ENCODE measurements at places on chromosomes 6 and 20.

DNA sequence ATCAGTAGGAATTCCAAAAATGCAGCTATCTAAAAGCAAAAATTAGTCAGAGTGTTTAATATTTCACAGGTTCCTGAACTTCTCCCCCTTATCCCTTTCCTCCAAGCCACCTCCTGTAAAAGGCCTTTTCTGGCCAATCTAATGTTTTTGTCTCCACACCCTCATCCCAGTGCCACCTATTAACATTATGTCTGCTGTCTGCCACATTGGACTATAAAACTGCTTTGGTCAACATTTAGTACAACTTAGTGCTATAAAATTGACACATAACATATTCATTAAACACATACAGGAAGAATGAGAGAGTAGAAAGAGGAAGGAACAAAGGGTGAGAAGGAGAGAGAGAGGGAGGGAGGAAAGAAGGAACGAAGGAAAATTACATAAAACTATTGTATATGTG, 47.7 kb downstream of the MMUT start:
- no peaks in the 10 kb centered on the region for H3K4me1 ChIP-seq
- no peaks in the 10 kb centered on the region for H3K36me3 ChIP-seq
- no peaks in the 10 kb centered on the region for H3K27me3 ChIP-seq
- DNase-seq: no peak
- no peak overlapping the region for H3K27ac ChIP-seq
- H3K4me3 ChIP-seq: no peak overlapping the region

DNA sequence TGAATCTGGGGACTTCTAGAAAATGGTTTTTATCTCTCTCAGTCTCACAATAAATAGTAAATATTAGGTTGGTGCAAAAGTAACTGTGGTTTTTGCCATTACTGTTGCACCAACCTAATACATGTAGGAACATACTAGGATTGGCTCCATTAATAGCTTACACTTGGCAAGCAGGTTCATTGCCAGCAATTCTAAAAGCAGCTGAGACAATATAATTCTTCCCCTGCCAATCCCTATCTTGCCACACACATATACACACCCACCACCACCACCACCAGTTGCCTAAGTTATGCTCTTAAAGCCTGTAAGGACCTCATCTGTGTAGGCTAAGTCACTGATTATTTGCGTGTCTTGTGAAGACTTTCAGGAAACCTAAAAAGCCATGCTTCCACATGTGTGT, 145.1 kb downstream of the KIF16B start:
- no peak overlapping the region for H3K27ac ChIP-seq
- H3K4me1 ChIP-seq: peaks cover 4% of the 10 kb centered on the region
- no peaks in the 10 kb centered on the region for H3K27me3 ChIP-seq
- no peak overlapping the region for H3K4me3 ChIP-seq

DNA sequence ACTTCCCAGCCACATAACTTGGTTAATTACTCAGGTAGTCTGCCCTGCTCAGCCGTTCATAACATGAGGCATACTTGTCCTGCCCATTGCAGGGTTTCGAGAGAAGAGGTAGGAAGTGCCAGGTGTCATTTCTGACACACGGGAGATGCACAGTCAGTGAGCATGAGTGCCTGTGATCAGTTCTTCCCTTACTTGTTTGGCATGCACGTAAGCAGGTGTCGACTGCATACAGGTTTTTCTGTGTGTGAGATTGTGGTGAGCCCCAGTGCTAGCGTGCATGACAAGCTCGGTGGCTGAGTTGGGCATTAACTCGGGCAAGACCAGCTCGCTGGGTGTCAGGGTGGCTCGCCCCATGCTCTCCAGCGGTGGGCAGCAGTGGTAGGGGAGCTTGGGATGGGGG, 51.2 kb upstream of the SLC22A1 start:
- H3K4me3 ChIP-seq: no peak overlapping the region
- H3K27me3 ChIP-seq: peaks cover 3% of the 10 kb centered on the region
- DNase-seq: no peak
- peaks cover 5% of the 10 kb centered on the region for H3K36me3 ChIP-seq
- H3K27ac ChIP-seq: no peak overlapping the region
- H3K4me1 ChIP-seq: no peaks in the 10 kb centered on the region

GRCh38 chr20:12969071-12969669, 39.6 kb upstream of the SPTLC3 start:
- no peak overlapping the region for H3K27ac ChIP-seq
- no peaks in the 10 kb centered on the region for H3K4me1 ChIP-seq
- no peak for DNase-seq

GRCh38 chr6:144519426-144519825, 234.3 kb downstream of the UTRN start:
- no peaks in the 10 kb centered on the region for H3K36me3 ChIP-seq
- no peak overlapping the region for H3K27ac ChIP-seq
- peaks cover 2% of the 10 kb centered on the region for H3K4me1 ChIP-seq
- H3K4me3 ChIP-seq: no peak overlapping the region

DNA sequence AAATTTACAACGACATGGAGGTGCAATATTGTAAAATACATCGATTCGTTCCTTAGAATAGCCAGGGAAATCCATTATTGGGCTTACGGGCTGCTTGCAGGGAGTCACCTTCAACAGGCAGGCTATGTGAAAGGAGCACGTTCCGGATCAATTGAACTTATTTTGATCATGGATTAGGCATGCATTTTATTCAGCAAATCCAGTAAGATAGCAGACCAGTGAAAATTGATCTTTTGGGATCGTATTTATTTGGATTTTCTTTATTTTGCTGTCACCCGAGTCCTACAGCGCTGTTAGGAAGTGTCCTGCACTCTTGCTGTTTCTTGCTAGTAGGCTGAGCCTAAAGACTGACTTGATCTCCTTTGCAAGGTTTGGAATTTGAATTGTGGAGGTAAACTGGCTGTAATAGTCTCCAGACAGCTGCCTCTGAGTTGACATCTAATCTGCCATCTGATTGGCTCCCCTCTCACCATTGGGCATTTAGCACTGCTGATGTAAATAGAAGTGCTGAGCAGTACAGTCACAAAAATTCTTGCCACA, 3.0 kb downstream of the ARID1B start:
- H3K27me3 ChIP-seq: peaks cover 19% of the 10 kb centered on the region
- H3K4me3 ChIP-seq: peak overlapping the region; percentile 90
- H3K36me3 ChIP-seq: peaks cover 4% of the 10 kb centered on the region
- H3K4me1 ChIP-seq: peaks cover 21% of the 10 kb centered on the region
- no peak for DNase-seq

DNA sequence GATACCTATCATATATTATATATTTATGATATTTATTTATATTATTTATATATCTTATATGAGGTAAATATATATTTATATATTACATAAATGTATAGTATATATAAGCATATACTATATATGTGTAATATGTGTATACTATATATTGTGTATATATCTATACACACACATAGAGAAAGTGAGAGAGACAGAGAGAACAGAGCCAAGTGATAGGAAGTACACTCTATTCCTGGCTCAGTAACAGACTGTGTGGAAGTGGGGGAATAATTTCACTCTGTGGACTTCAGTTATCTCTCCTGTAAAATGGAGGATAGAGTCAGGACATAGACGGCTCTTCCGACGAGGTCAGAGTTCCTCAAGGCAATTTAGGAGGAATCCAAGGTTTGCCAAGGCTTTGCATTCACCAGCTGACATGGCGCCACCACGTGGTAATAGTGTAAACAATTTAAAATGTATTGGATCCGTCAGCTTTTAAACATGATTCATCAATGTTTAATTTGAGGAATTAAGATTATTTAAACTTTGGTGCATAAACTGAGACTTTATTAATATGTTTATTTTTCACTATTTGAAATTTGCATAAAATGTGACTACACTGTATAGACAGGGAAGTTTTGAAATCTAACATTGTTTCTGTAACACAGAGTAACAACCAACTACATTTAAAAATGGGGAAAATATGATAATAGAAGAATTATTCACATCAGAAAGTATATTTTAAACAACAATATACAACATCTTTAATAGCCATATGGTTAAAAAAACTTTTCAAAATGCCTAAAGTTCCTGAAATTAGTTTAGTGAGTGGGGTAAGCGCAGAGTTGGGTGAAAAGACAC, 75.4 kb upstream of the TMEM244 start:
- H3K36me3 ChIP-seq: no peaks in the 10 kb centered on the region
- H3K27ac ChIP-seq: no peak overlapping the region
- DNase-seq: peak; percentile 50
- no peak overlapping the region for H3K4me3 ChIP-seq
- peaks cover 2% of the 10 kb centered on the region for H3K27me3 ChIP-seq
- H3K4me1 ChIP-seq: no peaks in the 10 kb centered on the region

- no peaks in the 10 kb centered on the region for H3K4me1 ChIP-seq
- H3K4me3 ChIP-seq: no peak overlapping the region
- H3K36me3 ChIP-seq: no peaks in the 10 kb centered on the region
- H3K27ac ChIP-seq: no peak overlapping the region
- H3K27me3 ChIP-seq: no peaks in the 10 kb centered on the region
- DNase-seq: no peak
Measured at GRCh38 chr6:7640607-7641577, 50.9 kb downstream of the SNRNP48 start.

GRCh38 chr20:4787069-4787468, 65.4 kb downstream of the PRND start:
- H3K27me3 ChIP-seq: peaks cover 7% of the 10 kb centered on the region
- no peak overlapping the region for H3K27ac ChIP-seq
- no peak for DNase-seq

DNA sequence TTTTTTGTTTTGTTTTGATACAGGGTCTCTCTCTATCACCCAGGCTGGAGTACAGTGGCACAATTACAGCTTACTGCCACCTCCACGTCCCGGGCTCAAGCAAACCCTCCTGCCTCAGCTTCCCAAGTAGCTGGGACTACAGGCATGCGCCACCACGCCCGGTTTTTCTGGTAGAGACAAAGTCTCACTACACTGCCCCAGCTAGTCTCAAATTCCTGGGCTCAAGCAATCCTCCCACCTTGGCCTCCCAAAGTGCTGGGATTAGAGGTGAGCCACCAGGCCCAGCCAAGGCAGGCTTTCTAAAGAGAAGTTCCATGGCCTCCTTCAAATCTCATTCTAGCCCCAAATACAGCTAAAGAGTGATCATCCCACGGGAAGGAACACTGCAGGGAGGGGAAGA, 5.2 kb downstream of the MCCD1 start:
- no peak overlapping the region for H3K27ac ChIP-seq
- H3K4me3 ChIP-seq: no peak overlapping the region
- peaks cover 14% of the 10 kb centered on the region for H3K36me3 ChIP-seq
- no peak for DNase-seq
- peaks cover 11% of the 10 kb centered on the region for H3K4me1 ChIP-seq

DNA sequence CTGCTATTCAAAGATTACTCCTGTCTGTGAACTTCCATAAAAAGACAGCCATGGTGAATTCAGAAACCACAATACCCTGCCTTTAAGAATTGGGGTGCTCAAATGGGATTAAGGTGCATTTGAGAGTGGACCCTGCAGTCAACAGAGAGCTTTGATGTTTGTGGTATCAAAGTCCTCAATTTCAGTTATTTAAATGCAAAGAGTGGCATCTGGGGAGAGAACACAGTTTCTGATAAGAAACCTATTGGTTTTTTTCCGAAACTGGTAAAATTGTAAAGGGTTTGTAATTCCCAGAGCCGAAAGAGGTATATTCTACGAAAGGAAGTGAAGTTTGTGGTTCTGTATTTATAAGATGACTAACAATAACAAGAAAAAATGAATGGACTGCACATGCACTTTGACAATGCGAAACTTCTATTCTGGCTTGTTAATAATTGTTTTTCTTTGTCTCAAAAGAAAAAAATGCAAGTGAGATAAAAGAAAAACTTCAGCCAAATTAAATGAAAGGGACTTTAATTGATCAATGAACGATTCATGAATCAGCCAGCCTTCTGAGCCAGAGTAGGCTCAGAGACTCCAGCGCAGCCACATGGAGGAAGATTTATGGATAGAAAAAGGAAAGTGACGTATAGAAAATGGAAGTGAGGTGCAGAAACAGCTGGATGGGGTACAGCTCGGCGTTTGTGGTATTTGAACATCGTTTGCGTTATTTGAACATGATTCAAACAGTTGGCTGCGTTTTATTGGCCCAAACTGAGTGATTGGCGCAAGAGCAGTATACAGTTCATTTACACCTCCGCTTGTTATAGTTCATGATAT, 70.5 kb upstream of the DUSP22 start:
- peaks cover 1% of the 10 kb centered on the region for H3K4me1 ChIP-seq
- H3K4me3 ChIP-seq: no peak overlapping the region
- no peaks in the 10 kb centered on the region for H3K36me3 ChIP-seq
- no peak overlapping the region for H3K27ac ChIP-seq
- H3K27me3 ChIP-seq: no peaks in the 10 kb centered on the region

DNA sequence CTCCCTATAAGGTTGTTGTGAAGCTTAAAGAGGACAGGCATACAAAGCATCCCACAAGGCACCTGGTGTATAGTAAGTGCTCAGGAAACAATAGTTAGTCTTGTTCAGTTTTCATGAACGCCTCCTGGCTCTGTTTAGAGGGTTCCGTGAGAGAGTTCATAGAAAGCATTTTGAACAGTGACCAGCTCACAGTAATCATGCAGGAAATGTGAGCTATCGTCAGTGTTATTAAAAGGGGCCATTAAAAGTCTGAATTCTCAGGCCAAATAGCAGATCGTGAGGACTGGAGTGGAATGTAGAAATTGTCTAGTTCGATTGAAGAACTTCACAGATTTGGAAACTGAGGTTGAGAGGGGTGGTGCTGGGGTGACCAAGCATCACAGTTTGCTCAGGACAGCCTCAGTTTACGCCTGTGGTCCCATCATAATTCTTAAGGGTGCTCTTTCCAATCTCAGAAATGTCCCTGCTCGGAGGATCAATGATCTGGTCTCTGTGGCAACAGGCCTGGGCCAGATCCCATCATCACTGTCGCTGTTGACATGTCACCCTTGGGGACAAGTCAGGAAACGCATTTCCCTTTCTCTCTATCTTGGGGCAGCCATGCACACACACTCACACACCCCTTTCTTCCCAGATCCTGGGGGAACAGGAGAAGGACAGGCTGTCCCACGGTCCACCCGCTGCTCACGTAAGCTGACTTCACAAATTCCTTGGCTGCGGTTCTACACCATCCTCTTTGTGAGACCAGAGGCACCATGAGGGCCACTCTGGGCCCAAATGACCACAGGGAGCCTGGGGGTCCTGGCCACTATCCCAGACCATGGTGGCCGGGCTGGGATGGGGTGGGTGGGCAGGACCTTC, 7.2 kb downstream of the TGM2 start:
- H3K27ac ChIP-seq: no peak overlapping the region
- peaks cover 6% of the 10 kb centered on the region for H3K4me1 ChIP-seq
- H3K27me3 ChIP-seq: peaks cover 4% of the 10 kb centered on the region

- H3K36me3 ChIP-seq: no peaks in the 10 kb centered on the region
- peaks cover 16% of the 10 kb centered on the region for H3K4me1 ChIP-seq
- no peak for DNase-seq
- no peak overlapping the region for H3K27ac ChIP-seq
- no peak overlapping the region for H3K4me3 ChIP-seq
Measured at GRCh38 chr6:37942606-37943376, 123.3 kb downstream of the ZFAND3 start.

DNA sequence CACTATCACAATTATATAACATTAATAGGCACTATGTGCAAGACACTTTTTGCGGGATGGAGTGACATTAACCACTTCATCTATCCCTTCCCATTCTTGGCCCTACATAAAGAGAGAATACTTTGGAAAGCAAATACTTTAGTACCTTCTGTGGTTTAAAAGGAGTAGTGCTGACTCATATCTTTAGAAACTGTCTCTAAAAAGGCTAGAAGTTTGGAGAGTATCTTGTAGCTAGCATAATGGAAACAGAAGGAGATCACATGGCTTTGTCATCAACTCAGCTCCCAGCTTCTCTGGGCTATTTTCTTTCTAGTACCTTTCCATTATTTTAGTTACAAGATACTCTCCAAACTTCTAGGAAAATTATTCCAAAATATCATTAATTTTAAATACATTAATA, 157.5 kb downstream of the ADGRG6 start:
- H3K27ac ChIP-seq: no peak overlapping the region
- H3K4me1 ChIP-seq: no peaks in the 10 kb centered on the region
- no peaks in the 10 kb centered on the region for H3K36me3 ChIP-seq
- H3K27me3 ChIP-seq: no peaks in the 10 kb centered on the region

All from glutamatergic neuron (in vitro differentiated cells).